ENCODE measurements at places on chromosomes 3 and 15. TPM values are rescaled to one million over a fixed set of nuclear protein-coding genes. Genes with fewer than 3 reads are reported as not detected.

- no peak overlapping the region for H3K4me3 ChIP-seq
- no peaks in the 10 kb centered on the region for H3K36me3 ChIP-seq
- no peaks in the 10 kb centered on the region for H3K27me3 ChIP-seq
- no peak overlapping the region for H3K27ac ChIP-seq
- H3K4me1 ChIP-seq, result no peaks in the 10 kb centered on the region
Measured at GRCh38 chr15:82294061-82294690, 31.6 kb downstream of the SAXO2 start.

Gene CDCP1
- total RNA-seq, result 17.4 TPM

GRCh38 chr15:40409366-40409765 is 3.8 kb downstream of the IVD start:
- peaks cover 20% of the 10 kb centered on the region for H3K4me1 ChIP-seq
- peaks cover 39% of the 10 kb centered on the region for H3K36me3 ChIP-seq
- no peak for DNase-seq
- no peak overlapping the region for H3K4me3 ChIP-seq
- no peaks in the 10 kb centered on the region for H3K27me3 ChIP-seq
- H3K27ac ChIP-seq, result no peak overlapping the region

DNA sequence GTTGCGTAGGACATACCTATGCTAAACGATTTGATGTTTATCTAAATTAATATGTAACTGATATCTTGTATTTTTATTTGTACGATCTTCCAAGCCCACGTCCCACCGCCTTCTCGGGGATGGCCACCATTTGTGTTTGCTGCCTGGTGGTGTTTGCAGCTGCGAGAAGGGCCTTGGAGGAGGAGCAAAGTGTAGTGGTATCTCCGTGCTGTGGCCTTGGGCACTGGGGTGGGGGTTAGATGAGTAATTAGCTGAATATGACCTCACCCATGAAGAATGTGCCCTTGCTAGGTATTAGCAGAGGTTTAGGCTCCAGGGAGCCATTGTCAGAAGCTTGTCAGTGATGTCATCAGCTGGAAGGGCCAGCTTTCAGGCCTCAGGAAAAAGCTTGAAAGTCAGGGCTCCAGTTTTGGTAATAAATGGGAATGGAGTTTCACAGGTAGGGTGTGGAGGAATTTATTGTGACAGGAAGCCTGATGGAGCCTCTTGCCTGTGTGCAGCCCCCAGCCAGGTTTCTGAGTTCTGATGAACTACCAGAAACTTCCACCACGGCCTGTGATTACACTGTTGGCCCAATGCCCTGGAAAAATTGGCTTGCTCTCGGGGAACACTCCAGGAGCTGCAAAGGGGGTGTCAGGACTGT is 41.0 kb downstream of the FLNB start:
- no peaks in the 10 kb centered on the region for H3K36me3 ChIP-seq
- H3K4me3 ChIP-seq, result no peak overlapping the region
- peak overlapping the region; percentile 88 for H3K27ac ChIP-seq

DNA sequence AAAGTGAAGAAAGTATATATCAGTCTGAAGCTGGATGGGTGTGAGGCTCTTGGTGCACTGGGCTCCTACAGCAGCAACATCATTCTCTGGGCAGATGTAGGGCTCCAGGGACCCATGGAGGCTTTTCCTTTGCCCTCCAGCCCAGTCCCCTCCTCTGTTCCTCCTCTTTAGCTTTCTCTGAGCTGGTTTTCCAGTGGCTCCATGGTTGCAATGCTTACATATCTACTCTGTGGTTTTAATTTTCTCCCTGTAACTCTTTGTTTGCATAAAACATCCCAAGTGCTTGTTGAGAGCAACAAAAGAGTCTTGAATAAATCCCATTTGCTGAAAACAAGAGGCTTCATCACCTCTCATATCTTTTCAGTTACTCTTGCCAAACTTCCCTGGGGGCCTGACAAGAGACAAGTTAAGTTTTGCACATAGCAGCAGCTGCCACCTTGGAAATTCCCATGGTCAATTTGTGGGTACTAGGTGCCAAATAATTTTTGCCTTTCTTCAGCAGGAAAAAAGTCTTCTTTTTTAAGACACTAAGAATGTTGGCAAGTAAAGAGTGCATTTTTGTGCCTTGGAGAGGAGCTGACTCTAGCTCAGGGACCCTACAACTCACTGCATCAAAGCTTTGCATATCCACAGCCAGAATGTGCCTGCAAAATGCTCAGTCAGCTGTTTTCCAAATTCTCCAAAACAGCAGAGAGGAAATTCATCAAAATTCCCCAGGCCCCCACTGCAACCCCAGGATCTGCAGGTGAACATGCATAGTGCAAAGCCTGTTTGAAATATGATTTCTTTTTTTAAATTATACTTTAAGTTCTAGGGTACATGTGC is 41.9 kb downstream of the COLQ start:
- H3K4me3 ChIP-seq, result no peak overlapping the region
- no peaks in the 10 kb centered on the region for H3K27me3 ChIP-seq
- H3K27ac ChIP-seq, result no peak overlapping the region
- DNase-seq, result no peak

Gene ACAA1
- total RNA-seq, result 21.4 TPM

GRCh38 chr3:16126634-16127033 is 47.8 kb upstream of the GALNT15 start:
- H3K27ac ChIP-seq, result no peak overlapping the region
- DNase-seq, result peak; percentile 19
- no peaks in the 10 kb centered on the region for H3K4me1 ChIP-seq
- no peak overlapping the region for H3K4me3 ChIP-seq
- no peaks in the 10 kb centered on the region for H3K27me3 ChIP-seq
- no peaks in the 10 kb centered on the region for H3K36me3 ChIP-seq
